Mesothelial cell of epicardium (in vitro differentiated cells): ENCODE measurements at places on chromosomes 12 and 14. TPM values are rescaled to one million over a fixed set of nuclear protein-coding genes. Genes with fewer than 3 reads are reported as not detected.

The ADAM21 gene
- 0.11 to 0.16 TPM in 2 of 3 replicates, not detected in the other for total RNA-seq

The FSCB gene
- total RNA-seq: not detected in 3 replicates

The SAMD15 gene
- 2.0 to 3.4 TPM (median 2.1 TPM) in 3 replicates for total RNA-seq

The IAPP gene
- total RNA-seq: not detected in 3 replicates

The TAS2R9 gene
- 0.50 to 0.64 TPM (median 0.56 TPM) in 3 replicates for total RNA-seq

The TAS2R20 gene
- total RNA-seq: 3.8 to 5.0 TPM (median 4.8 TPM) in 3 replicates

The CLEC2A gene
- 0.29 TPM in 1 of 3 replicates, not detected in the others for total RNA-seq

The GPR132 gene
- 1.0 to 1.6 TPM (median 1.1 TPM) in 3 replicates for total RNA-seq

The RNASE2 gene
- total RNA-seq: not detected in 3 replicates

The KRT80 gene
- 2.7 to 3.0 TPM (median 3.0 TPM) in 3 replicates for total RNA-seq

The BCL2L14 gene
- total RNA-seq: not detected in 3 replicates

The SRGAP1 gene
- total RNA-seq: 9.6 to 9.7 TPM (median 9.7 TPM) in 3 replicates

The ZNF891 gene
- total RNA-seq: 5.6 to 6.2 TPM (median 5.8 TPM) in 3 replicates

The KRT5 gene
- 0.51 to 1.4 TPM (median 0.72 TPM) in 3 replicates for total RNA-seq

The NANOG gene
- total RNA-seq: 0.32 to 0.58 TPM (median 0.42 TPM) in 3 replicates

The OR6C1 gene
- total RNA-seq: not detected in 3 replicates

The SIX6 gene
- not detected in 3 replicates for total RNA-seq

The KIF21A gene
- 24.4 to 27.7 TPM (median 24.8 TPM) in 3 replicates for total RNA-seq

The C14orf119 gene
- total RNA-seq: 43.2 to 48.5 TPM (median 45.6 TPM) in 3 replicates

The SLC39A5 gene
- 0.76 to 1.3 TPM (median 1.1 TPM) in 3 replicates for total RNA-seq

The SLCO1A2 gene
- total RNA-seq: 3.9 to 4.6 TPM (median 4.4 TPM) in 3 replicates

The SRP54 gene
- 56.7 to 61.2 TPM (median 61.0 TPM) in 3 replicates for total RNA-seq

The FAM90A1 gene
- 0.09 to 0.20 TPM in 2 of 3 replicates, not detected in the other for total RNA-seq

The FOXA1 gene
- 19.3 to 21.8 TPM (median 19.7 TPM) in 3 replicates for total RNA-seq

The ARL6IP4 gene
- total RNA-seq: 120 to 133 TPM (median 122 TPM) in 3 replicates

The ZNF385A gene
- total RNA-seq: 30.5 to 35.4 TPM (median 34.2 TPM) in 3 replicates
